Activated CD4-positive, alpha-beta memory T cell treated with anti-CD3 and anti-CD28 coated beads for 36 hours (primary cell): ENCODE measurements at places on chromosomes 7 and 10.

DNA sequence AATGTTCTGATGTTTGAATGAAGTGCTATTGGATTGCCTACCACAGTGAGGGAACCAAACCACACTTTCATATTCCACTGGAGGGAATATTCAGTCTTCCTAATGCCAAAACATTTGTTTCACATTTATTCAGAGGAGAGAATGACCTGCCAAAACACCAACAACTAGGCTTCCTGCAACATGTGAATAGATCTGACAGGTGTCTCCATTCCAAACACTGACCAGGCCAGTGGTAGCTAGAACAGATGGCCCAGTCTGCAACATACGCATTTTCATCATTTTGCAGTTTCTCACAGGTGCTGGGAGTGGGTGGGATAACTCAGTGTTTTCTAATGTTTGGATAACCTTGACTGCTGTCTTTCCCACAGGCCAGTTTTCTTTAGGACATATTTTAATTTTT lies 110.0 kb downstream of the RELN start:
- no peak for DNase-seq

DNA sequence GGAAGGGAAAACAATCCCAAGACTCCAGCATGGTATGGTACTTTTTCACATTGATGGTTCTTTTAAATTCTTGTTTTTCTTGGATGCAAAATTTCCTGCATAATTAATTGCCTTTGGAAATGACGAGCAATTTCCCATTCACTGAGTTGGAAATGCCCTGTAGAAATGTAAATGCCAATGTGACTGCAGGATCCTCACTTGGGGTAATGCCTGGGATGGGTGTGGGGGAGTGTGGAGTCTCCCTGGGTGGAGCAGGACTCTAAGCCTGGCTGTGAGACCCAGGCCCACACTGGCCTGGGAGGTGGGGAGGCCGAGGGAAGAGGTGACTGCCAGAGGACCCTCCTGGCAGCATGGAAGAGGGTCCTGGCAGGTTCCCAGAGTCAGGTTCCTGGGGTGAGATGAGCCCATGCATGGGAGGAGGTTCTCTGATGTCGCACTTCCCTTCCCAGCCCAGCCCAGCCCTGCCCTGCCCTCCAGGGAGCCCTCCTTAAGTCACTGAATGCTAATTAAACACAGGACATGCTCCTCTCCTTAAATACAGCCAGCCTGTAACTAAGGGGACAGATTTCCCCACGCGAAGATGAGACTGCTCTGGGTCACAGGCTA lies 157.9 kb downstream of the GFRA1 start:
- DNase-seq, result no peak

DNA sequence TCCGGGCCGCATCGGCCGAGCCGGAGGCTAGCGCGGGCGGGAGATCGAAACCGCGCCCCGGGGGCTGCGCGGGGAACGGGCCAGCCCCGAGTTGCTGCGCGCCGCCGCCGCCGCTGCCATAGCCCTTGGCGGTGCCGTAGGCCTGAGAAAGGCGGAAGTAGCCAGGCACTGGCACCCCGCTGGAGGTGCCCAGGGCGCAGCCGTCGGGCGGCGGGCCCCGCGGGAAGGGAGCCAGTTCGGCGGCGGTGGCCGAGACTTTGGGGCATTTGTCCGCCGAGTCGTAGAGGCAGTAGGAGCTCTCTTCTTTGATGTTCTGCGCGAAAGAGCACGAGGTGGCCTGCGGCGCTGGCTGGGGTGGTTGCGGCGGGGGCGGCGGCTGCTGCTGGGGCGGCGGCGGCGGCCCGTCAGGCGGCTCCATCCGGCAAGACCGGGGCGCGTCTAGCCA lies 587 bp downstream of the HOXA10 start:
- DNase-seq, result peak; percentile 34

GRCh38 chr10:14826076-14826829 lies 11.6 kb downstream of the CDNF start:
- no peak for DNase-seq

DNA sequence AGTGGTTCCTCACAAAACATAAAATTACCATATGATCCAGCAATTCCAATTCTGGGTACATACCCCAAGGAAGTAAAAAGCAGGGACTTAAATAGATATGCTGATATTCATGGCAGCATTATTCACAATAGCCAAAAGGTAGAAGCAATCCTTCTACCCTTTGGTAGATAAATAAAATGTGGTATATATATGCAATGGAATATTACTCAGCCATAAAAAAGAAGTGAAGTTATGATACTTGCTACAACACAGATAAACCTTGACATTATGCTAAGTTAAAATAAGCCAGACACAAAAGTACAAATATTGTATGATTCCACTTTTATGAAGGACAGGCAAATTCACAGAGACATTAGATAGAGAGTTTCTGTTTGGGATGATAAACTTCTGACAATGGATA lies 13.3 kb downstream of the JMJD1C start:
- DNase-seq, result no peak

GRCh38 chr10:76558586-76558985 lies 1079.0 kb downstream of the KCNMA1 start:
- DNase-seq, result no peak

- DNase-seq, result no peak
Measured at GRCh38 chr7:92802406-92802805, 34.0 kb downstream of the CDK6 start.

DNA sequence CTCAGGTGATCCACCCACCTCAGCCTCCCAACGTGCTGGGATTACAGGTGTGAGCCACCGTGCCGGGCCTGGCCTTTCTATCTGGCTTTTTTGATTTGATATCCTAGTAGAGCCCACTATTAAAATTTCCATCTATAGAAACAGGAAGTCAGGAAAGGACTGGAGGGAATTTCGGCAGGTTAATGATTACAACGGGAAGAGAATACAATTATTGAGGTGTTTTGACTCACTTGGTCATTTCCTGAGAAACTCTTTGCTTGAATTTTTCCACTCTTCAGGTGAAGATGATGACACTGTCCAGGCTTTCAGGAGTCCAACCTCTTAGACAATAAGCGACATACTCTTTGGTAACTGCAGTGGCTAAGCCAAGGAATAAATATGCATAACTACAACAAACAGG lies 1.1 kb upstream of the MKLN1 start:
- no peak for DNase-seq
